ENCODE measurements at places on chromosomes 4 and X.

GRCh38 chr4:77014256-77014655 is 61.5 kb downstream of the CCNI start:
- DNase-seq: no peak

DNA sequence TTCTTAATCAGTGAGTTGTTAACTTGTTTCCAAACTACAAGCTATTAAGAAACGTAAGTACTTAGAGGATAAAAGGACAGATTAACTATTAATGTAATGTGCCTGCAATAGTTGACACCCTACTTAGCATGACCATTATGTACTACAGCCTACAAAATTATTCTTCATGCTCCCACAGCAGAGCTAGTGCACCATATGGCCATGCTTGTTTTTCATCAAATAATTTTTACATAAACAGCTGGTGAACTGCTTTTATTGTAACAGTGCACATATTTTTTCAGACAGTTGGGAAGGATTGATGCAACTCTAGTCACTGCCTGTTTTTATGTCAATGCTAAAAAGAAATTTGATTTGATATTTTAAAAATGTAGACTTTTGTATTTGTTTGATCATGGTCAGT is 10.2 kb upstream of the MAGEB10 start:
- no peak for DNase-seq

DNA sequence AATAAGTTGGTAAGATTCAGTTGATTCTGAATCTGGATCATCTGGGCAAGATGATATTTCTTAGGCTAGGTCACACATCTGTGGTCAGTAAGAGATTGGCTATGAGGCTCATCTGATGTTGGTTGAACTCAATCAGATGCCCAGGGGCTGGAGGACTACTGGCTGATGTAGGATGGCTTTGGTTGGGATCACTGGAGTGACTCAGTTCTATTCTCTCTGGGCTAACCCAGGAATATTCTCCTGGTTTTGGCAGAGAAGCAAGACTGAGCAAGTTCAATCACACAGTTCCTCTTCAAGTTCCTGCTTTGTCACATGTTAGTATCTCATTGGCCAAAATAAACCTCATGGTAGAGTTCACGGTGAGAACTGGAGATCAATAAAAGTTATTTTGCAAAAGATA is 902.3 kb upstream of the SLIT2 start:
- no peak for DNase-seq

GRCh38 chr4:169184236-169184635 is 86.5 kb downstream of the SH3RF1 start:
- DNase-seq: no peak

GRCh38 chrX:101062176-101062575 is 10.3 kb upstream of the TRMT2B start:
- DNase-seq: no peak

DNA sequence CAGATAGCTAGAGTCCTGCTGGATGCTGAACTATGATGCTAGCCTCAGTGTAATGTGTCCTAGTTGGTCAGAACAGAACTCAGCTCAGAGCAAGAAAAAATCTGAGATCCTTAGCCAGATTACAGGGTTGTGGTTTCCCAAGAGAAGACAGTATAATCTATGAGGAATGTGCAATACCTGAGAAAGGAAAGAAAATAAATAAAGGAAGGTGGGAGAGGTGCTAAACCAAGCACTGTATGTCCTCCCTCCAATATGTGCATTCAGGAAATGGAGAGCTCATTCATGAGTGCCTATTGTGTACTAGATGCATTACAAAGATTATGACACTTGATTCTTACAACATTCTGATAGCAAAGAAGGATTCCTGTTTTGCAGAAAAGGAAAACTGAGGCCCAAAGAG is 7.5 kb downstream of the USP26 start:
- no peak for DNase-seq

- no peak for DNase-seq
These were observed 171.1 kb upstream of the PITX2 start for GRCh38 chr4:110793890-110794554.

GRCh38 chr4:150078579-150079080 is 385 bp downstream of the DCLK2 start:
- DNase-seq: no peak

DNA sequence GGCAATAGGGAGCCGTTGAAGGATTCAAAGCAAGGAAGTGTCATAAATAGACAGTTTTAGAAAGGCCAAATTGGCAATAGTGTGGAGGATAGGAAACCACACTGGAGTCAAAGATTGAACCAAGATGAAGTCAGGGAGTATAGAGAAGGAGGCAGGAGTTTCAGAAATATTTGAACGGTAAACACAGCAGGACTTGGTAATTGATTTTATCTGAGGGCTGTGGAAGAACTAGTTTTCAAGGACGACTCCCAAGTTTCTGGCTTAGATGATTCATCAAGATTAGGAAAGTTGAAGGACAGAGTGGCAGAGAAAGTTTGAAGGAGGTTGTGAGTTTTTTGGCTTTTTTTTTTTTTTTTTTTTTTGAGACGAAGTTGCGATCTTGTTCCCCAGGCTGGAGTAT is 11.5 kb upstream of the TMEM31 start:
- no peak for DNase-seq

DNA sequence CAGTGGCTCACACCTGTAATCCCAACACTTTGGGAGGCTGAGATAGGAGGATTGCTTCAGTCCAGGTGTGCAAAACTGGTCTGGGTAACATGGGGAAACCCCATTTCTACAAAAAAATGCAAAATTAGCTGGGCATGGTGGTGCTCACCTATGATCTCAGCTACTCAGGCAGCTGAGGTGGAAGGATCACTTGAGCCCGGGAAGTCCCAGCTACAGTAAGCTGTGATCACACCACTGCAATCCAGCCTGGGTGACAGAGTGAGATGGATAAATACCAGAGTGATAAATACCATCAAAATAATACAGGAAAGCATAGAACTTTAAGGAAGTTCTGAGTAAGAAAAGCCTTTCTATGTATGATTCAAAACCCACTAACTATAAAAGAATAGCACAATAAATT is 52.8 kb downstream of the LRBA start:
- no peak for DNase-seq

DNA sequence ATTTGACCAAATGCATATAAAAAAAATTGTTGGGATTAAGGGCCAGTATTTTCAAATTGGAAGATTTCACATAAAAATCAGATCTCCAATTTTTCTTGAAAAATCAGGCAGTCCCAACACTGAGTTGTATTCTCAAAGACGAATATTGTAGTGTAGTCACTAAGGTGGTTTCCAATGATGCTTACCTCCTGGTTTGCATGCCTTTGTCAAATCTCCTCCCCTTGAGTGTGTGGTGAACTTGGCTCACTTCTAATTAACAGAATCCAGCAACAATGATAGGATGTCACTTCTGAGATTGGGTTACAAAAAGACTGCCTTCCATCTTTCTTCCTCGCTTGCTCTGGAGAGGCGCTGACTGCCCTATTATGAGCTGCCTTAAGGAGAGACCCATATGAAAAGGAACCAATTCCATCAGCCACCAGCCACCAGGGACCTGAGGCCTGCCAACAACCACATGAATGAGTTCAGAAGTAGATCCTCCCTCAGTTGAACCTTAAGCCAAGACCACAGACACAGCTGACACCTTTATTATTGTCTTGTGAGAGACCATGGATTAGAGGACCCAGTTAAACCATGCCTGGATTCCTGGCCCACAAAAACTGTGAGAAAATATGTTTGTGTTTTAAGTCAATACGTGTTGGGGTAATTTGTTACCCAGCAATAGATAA is 31.2 kb upstream of the TSPAN5 start:
- DNase-seq: no peak

DNA sequence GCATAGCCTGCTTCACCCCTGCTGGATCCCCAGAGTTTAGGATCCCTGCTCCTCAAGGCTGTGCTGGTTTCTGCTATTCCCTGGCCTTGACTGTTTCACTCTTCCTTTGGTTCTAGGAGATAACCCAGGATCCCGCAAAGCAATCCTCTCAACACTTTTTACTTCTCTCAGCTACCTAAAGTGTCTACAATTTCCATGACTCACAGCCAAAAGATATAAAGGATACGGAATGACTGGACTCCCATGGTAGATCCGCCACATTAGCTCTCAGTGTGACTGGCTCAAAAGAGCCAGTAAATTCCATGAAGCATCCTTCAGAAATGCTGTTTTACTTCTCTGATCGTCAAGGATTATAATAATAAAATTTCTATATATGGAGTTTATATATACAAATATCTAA is 66.3 kb upstream of the TMEM164 start:
- DNase-seq: no peak
